NCI-H345 (cell line): ENCODE measurements at places on chromosomes 7 and 10.

GRCh38 chr10:17233286-17233991, 5.4 kb downstream of the VIM start:
- no peak for DNase-seq

DNA sequence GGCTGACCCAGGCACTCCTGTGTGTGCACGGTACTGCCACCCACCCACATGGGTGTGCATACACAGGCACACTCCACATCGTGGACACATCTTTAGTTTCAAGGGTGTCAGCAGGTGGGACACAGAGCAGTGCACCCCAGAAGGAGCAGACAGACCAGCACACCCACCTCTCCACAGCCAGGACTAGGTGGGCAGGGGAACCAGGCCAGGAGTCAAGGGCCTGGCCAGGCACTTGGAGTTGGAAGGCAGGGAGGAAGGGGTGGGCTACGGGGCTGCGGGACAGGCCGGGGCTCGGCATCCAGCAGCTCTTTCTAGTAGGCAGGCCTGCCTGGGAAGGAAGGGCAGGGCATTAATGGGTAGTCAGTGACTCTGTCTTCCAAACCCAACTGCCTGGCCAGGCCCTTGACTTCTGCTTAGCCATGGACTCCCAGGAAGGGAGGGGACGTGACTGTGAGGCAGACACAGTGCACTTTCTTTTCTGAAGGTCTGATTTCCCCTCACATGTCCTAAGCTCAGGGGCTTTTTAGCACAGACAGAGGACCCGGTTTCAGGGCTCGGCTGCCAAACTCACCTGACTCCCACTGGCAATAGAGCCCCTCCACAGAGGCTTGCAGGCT, 14.6 kb downstream of the RASGEF1A start:
- DNase-seq, result no peak

- DNase-seq, result no peak
These were observed 371.4 kb downstream of the KCNMA1 start for GRCh38 chr10:77266242-77266641.

DNA sequence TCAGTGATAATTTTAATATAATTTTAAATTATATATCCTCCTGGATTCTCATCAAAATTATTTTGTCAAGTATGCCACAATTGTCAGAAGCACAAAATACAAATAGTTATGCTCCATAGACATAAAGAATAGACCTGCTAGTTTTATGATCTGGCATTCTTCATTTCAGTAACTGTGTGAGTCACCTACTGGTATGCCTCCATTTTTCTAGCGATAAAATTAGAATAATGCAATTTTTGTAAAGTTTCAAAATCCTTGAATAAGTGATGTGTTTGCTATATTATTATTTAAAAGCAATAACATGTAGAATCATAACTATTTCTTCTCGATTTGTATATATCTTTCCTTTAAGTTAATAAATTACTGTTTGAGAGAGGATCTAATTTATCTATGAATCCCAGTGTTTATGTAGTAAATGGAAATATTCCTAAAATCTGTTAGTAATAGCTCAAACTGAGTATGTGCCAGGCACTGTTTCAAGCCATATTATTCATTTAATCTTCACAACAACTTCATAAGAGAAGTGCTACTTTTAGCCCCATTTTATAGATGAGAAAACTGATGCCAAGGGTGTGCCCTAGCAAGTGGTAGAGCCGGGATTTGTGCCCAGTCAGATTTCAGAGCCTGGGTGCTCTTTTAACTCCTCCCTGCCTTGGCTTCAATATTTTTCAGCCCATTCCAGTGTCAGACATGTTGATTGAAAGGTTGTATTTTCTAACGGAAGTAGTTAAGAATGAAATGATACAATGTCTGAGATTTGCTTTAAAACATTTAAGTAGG, 38.4 kb downstream of the NET1 start:
- DNase-seq, result no peak

- DNase-seq, result no peak
These were observed 11.4 kb upstream of the ZNF12 start for GRCh38 chr7:6718124-6718523.

- no peak for DNase-seq
These were observed 111.6 kb upstream of the HABP2 start for GRCh38 chr10:113441220-113441619.

GRCh38 chr10:129614341-129614740, 147.3 kb downstream of the MGMT start:
- DNase-seq, result no peak

- DNase-seq, result peak; percentile 8
These were observed 15.5 kb downstream of the ZMIZ1 start for GRCh38 chr10:79084012-79084971.

DNA sequence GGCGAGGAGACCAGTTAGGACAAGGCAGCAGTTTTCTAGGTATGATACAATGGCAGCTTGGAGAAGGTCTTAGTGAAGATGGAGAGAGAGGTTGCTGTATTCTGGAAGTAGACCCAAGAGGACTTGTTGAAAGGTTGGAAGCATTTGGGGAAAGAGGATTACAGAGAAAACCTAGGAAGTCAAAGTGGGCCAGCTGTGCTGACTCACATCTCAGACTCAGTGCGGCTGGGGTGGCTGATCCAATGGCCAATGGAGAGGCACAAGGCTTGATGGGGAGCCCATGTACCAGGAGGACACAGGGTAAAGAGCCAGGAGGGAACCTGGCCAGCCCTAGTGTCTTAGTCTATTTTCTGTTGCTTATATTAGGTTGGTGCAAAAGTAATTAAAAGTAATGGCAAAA, 194.5 kb upstream of the GALNT17 start:
- DNase-seq, result no peak

- DNase-seq, result no peak
These were observed 162.6 kb upstream of the CDCA7L start for GRCh38 chr7:22108151-22108845.

- no peak for DNase-seq
These were observed 25.9 kb downstream of the LYZL1 start for GRCh38 chr10:29314726-29315125.

- DNase-seq, result no peak
These were observed 2.3 kb downstream of the FBXO24 start for GRCh38 chr7:100588438-100588837.

DNA sequence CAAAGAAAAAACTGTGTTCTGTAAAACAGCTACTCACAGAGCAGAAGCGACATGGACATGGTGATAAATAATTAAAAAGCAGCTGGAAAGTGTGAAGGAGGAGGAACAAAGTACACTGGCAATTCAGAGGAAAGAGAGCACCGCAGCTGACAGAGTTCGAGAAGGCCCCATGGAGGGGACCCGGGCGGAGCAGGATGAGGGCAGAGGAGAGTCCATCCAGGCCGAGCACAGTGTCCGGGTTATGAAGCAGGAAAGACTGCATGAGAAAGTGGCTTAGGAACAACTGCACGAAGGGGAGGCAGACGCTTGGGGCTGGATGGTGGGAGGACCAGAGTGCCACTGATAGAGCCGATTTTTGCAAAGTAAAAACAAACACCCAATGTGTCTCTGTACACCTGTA, 185.5 kb downstream of the ZMYND11 start:
- no peak for DNase-seq

- no peak for DNase-seq
These were observed 967 bp upstream of the GLI3 start for GRCh38 chr7:42237811-42238541.

DNA sequence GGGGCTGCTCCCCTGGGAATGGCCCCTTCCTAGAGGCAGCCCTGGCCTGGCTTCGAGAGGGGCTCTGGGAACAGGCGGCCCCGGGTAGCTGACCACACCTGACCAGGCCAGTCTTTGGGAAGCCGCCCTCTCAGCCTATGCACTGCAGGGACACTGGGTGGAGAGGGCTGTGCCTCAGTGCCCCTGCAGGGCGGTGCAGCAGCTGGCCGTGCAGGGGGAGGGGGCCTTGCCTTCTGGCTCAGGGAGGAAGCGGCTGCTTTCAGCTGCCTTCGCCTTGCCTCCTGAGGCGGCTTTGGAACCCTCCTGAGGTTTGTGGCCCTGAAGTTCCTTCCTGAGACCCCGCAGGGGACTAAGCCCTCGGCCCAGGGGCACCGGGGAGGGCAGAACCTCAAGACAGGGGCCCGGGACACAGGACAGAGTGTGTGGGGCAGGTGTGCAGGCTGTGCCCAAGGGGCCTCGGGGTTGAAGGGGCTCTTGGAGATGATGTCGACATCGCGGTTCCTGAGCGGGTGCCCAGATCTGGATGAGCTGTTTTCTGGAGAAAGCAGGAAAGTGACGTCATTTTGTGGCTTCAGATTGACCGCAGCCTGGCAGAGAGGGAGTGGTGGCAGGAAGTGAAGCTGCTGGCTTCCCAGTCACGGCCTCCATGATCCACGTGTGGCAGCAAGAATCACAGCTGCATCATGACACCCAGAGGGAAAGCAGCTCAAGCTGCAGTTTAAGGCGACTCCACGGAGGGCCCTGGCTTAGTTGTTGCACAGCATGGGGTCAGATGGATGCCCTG, 17.7 kb downstream of the ADAM8 start:
- DNase-seq, result no peak

- no peak for DNase-seq
These were observed 359.9 kb downstream of the DPP6 start for GRCh38 chr7:154412105-154412504.

DNA sequence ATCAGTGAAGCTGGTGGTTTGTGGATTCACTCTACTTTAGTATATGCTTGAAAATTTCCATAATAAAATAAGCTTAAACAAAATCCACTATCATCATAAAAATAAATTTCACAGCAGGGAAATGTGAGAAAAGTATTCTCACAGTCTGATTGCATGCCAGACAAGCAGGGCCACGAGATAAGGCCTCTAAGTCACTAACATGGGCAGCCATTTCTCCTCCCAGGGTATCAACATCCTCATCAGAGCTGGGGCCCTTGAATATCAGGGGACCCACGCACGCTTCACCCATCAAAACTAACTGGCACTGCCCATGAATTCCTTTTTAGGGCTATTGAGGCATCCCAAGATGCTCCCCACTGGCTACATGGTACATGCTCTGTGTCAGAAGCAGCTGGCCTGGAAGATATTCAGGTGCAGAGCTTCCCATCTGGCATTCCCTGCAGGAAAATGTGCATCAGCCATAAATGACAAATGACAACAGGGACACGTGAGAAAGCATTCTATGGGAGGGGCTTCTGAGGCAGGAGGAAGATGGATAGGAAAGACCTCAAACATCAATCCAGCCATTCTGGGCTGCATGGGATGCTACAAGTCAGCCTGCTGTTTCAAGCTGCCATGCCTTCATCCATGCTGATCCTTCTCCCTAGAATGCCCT, 17.4 kb downstream of the CCDC6 start:
- DNase-seq, result no peak

- no peak for DNase-seq
These were observed 27.1 kb upstream of the KCNMA1 start for GRCh38 chr10:77664696-77665095.

DNA sequence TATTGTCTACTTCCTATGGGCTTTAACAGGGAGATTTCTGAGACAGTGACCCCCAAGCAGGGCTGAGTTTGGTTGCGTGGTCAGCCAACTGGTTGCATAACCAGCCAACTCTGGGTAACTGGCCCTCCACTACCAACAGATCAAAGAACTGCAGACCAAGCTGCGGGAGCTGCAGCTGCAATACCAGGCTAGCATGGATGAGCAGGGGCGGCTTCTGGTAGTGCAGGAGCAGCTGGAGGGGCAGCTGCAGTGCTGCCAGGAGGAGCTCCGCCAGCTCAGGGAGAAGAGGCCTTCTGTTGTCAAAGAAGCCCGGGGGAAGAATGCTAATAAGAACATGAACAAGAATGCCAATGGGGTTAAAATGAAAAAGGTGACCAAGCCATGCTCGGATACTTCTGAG, 15.7 kb upstream of the FLNC start:
- no peak for DNase-seq

DNA sequence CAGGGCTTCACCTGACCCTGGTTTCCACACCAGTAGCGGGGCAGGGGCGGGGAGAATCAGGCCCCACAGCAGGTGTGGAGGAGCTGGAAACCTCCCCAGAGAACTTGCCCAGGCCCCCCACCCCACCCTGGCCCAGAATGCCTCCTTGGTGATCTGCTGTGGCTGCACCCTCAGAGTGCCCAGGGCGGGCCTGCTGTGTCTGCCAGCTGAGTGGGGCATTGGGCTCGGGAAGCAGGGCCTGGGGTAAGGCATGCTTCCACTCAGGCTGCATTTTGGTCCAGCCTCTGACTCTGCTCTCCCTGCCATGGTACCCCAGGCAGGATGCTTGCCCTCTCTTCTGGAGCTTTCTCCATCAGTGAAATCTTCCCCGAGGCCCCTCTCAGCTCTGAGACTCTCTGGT, 1.1 kb upstream of the CRHR2 start:
- no peak for DNase-seq

DNA sequence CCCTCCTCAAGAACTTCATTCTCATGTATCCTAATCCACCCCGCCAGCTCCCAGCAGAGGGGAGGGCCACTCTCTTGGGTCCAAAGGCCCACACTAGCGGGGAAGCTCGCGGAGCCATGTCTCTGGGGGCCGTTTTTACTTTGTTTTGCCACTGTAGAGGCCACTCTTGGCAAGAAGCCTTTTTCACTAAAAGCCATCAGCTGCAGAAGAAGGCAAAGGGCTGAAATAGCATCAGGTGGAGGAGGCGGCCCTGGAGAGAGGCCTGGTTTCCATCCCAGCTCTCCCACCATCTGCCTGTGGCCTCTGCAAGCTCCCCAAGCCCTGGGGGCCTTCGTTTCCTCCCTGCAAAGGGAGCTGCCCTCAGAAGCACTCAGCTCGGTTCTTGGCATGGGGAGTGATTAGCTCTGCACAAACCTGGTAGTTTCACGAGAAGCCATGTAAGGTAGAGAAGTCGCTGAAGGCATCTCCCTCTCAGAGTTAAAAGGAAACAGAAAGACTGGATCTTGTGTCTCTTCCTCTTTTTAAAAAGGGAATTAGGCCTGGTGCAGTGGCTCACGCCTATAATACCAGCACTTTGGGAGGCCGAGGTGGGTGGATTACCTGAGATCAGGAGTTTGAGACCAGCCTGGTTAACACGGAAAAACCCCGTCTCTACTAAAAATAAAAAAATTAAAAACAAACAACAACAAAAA, 70.3 kb downstream of the PARP12 start:
- no peak for DNase-seq

DNA sequence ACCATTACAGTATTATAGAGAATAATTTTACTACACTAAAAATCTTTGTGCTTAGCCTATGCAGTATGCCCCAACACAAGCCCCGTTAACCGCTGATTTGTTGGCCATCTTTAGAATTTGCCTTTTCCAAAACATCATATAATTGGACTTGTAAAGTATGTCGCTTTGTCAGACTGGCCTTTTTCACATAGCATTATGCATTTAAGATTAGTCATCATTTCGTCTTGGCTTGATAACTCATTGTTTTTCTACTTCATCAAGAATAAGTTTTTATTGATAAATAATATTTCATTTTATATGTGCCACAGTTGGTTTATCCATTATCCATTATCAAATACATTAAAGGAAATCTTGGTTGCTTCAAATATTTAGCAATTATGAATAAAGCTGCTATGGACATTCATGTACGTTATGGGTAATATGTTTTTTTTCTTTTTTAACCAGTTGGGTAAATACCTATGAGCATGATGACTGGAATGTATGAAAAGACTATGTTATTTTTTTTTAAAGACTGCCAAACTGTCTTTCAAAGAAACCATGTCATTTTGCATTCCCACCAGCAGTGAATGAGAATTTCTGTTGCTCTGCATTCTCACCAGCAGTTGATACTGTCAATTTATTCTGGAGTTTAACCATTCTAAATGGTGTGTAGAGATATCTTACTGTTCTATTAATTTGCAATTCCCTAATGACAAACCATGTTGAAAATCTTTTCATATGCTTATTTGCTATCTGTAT, 273.1 kb upstream of the KCND2 start:
- DNase-seq, result no peak

- no peak for DNase-seq
These were observed 23.3 kb downstream of the LRRC27 start for GRCh38 chr10:132355297-132355696.
